Brain pericyte (primary cell): ENCODE measurements at places on chromosomes 6 and 20.
A peak's percentile ranks its signal among the peaks of the same experiment; 100 is the strongest.

DNA sequence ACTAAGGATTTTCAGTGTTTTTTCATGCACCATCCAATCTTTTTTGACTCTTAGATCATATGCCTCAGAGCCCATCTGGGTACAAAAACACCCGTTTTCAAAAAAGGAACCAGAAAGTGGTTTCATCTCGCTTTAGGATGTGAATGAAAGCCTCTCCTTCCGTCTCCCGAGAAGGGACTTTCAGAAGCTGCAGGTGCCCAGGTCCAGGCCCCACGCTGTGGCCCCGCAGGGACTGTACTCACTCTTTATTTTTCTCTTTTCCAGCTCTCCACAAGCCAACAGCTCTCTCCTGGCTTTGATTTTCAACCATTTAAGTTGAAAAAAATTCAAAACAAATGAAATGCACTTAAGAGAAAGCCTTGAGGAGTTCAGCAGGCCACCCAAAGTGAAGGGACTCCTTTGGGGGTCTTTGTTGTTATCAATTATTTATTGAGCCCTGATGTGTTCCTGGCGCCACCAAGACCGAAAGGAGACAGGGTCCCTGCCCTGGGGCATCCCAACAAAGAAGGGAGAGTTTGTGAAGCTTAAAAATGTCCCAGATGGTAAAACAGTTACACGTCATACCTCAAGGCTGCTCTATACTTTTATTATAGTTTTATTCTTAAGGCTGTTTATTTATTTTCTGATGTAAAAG is 467.3 kb downstream of the PREX1 start:
- DNase-seq: no peak

GRCh38 chr20:58639182-58640146 is 11.6 kb upstream of the STX16 start:
- no peak for DNase-seq

DNA sequence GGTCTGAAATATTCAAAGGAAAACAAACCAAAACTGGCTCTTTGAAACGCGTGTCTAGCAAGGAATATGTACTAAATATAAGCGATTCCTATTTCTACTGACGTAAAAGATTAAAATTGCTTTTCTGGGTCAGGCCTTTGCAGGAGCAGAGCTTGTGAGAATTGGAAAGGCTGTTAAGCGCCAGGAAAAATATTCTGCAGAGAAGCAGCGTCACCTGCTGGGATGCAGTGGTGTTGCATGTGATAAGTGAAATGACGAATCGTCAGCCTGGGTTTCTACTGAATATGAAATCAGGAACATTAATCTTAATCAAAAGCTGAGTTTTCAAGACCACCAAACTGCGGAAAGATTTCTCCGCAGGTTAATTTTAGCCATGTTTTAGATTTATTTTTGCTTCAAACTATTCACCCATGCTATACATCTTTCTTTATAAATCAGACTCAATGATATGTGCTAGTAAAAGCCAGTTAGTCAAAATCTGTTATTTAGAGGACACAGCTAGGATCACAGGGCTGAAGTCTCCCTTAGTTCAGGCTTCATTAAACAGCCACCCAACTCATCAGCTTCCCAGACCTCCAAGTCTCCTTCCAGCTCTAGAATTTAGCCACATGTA is 67.4 kb downstream of the ALDH8A1 start:
- peak; percentile 8 for DNase-seq

- DNase-seq: no peak
Observed at GRCh38 chr6:3822747-3823445, 26.3 kb upstream of the FAM50B start.

- DNase-seq: no peak
Observed at GRCh38 chr6:29793036-29793356, 34.6 kb upstream of the HLA-G start.

GRCh38 chr20:59955131-59955796 is 3.0 kb upstream of the CDH26 start:
- no peak for DNase-seq

DNA sequence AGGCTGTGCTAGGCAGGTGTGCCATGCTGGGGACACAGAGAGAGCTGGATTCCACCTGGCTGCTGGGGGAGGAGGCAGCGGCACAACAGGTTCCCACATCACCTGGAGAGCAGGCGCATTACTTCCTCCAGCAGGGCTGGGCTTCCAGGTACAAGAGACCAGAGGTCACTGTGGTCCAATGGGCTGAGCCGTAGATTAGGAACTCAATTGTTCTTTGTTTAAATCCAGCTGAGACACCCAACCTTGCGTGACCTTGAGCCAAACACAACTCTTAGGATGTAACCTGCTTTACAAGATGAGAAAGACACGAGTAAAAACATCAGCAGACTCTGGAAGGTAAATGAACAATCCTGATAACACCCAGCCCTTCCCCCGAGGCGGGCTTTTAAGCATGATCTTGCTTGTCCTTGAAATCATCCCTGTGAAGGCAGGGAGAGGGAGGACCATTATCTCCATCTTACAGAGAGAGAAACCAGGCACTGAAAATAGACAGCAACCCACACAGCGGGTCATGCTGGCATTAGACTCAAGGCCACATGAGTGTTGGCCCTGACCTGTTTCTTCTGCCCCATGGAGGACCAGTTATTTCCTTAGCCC is 216.5 kb upstream of the RREB1 start:
- DNase-seq: no peak

DNA sequence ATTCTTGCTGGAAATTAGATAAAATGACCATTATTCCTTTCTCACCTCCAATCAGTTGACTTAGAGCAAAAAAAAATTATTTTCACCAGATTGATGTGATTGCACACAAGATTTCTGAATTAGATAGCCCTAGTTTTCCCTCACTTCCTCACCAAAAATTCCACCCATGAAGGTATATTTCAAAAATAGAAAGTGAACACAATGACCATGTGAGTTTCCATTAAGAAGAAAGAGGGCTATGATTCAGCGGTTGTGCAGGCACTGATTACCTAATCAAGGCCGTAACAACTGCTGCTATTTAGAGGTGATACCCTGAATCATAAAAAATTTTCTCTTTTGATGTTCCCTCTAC is 19.5 kb upstream of the RALGAPA2 start:
- no peak for DNase-seq

DNA sequence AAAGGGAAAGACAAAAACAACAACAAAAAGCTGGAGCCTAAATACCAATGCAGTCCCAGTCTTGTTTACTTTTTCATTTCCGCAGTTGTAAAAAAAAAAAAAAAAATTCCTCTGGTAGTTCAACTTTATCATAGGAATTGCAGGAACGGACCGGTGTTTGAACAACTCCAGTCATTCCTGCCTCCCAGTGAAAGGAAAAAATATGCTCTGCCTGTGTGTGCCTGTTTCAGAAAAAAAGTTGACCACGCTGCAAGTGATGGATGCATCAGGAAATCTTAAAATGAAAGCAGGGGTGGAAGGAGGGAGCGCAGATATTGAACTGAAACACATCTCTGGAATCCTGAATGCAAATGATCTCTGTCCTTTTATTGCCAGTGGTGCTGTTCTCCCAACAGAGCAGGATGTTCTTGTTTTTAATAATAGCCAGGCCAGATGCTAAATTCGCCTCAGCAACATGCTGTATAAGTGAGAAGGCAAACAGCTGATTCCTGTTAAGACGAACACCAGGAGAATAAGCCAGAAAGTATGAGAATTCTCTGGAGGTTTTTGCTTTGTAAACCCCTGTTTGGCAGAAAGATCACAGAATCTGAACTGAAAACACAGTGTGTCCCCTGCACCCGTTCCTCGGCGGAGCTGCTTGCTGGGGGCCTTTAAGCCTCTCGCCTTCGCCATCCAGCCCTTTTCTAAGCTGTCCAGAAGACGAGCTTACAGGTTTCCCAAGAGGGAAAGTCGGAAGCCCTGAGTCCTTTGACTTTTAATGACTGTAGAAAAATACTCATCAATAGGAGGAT is 178.4 kb upstream of the SUPT3H start:
- DNase-seq: no peak

- no peak for DNase-seq
Observed at GRCh38 chr6:115091461-115091860, 748.6 kb upstream of the HS3ST5 start.

- peak; percentile 60 for DNase-seq
Observed at GRCh38 chr20:37295001-37295400, 5.5 kb downstream of the MANBAL start.

GRCh38 chr6:155706341-155706740 is 250.7 kb upstream of the NOX3 start:
- no peak for DNase-seq

DNA sequence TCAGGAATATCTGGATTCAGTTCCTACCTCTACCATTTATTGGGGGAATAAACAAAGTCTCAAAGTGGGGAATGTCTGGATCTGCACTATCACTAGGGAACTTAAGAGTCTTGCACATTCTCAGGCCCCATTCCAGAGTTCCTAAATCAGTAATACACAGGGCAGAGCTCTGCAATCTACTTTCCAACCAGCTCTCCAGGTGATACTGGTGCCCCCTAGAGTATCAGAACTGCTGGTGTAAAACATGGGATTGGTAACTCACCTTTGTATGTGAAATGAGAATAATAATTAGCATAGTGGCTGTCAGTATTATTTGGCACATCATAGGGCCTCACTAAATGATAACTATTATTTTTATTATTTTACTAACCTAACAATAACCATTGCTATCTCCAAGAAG is 278.8 kb upstream of the IMPG1 start:
- DNase-seq: no peak

DNA sequence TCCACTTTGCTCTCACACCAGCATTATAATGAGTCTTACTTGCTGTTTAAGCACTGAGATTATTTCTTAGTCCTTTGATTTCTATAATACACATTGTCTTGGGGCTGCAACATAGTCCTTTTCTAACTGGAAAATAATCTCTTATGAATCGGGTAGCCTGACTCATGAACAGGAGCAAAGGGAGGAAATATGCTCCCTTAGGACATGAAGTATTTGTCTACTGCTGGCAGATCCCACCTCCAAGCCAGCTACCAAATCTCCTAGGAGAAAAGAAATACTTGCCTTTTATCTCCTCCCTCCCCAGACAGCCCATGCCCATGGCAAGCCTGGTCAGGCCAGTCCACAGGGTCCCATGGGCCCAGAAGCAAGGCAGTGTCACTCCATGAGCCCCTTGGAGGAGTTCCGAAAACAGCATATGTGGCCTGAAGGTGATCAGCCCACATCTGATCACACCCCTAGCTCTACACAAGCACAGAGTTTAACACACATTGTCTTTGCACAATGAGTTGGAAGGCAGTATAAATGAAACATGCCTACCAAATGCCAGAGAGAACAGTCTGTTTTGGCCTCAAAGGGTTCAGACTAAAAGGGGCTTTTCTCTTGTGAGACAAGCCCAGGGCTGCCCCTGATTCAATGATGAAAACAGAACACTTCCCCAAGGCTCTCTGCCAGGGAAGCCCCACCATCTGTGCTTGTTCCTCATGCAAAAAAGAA is 37.1 kb upstream of the SLC4A11 start:
- no peak for DNase-seq

GRCh38 chr6:147161974-147162495 is 42.2 kb upstream of the STXBP5 start:
- peak; percentile 66 for DNase-seq

DNA sequence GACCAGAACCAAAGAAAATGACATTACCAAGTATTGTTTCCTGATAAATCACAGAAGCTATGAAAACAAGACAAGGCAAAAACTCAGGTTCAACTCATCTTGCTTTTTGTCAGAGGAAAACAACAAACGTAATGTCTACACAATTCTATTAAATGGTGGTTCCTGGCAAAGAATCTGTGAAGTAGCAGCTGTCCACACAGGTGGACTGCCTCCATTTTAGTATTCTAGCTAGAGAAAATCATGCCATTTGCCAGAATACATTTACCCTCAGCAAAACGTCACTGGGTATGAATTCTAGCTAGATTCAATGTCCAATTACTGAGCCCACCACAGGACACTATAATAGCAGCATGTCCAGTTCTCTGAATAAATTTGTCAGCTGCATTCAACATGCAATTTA is 125.4 kb downstream of the ADGRB3 start:
- no peak for DNase-seq

DNA sequence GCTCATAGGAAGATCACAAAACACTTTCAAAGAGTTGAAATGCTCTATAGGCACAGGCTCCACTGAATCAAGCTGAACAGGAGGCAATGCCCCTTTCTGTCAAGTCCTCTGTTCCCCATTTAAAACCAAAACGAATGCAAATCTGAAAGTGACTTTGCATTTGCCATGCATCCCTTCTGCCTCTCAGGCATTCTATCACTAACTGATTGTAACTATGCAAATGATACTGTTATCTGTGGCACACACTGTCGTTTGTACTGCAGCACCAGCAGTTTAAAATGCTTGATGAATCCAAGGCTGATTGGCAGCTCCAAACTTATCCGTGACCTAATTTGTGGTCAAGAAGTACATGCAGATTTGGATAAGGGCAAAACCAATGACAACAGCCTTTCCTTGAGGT is 1067.5 kb upstream of the MAP3K7 start:
- DNase-seq: no peak

- DNase-seq: no peak
Observed at GRCh38 chr6:47106216-47106615, 64.1 kb upstream of the ADGRF1 start.

- DNase-seq: no peak
Observed at GRCh38 chr6:91376686-91377085, 789.8 kb upstream of the MAP3K7 start.

DNA sequence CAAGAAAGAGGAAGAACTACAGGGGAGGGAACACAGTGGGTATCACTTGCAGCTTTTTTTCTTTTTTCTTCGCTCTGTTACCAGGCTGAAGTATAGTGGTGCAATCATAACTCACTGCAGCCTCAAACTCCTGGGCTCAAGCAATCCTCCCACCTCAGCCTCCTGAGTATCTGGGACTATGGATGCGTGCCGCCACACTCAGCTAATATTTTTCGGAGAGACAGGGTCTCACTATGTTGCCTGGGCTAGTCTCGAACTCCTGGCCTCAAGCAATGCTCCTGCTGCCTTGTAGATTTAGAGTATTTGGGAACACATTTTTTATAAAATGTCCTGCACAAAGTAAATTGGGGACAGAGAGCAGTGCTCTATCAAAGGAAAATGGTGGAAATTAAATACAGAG is 28.3 kb downstream of the PARD6B start:
- DNase-seq: no peak

DNA sequence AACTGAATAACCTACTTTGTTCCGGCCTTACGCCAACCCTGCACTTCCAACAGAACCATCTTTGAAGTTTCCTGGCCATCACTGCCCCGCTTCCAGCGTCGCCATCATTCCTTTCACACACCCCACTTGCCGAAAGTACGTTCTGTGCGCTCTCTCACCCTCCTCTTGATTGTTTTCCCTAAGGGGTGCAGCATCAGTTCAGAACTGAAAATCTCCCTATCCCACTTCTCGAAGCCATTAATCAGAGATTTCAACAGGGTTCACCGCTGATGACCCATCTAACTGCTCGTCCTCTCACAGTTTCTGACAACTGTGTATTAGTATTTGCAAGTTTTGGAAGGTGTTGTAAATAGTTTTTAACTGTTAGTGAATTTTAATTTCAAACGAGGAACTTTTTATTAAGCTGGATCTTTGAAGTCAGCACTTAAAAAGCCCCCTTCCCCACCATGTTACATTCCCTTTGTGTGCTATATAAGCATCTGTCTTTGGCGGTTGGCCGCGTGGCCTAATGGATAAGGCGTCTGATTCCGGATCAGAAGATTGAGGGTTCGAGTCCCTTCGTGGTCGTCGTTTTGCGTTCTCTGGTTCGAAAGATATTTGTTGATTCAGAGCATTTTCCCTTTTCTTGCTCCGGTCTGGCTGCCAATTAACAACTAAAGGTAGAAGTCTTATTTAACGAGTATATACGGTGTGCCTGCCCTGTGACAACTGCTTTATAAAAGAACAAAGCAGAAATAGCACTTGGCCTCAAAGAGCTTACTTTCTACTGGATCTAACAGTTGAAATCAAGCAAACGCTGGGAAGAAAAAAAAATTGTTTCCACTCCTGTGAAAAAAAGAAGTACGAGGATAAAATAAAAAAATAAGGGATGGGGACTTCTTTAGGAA is 42.6 kb downstream of the TRIM27 start:
- DNase-seq: peak; percentile 41

- DNase-seq: no peak
Observed at GRCh38 chr6:82084324-82084920, 163.1 kb downstream of the IBTK start.
